GM23248 (cell line): ENCODE measurements at places on chromosomes 16 and 17. TPM values are rescaled to one million over a fixed set of nuclear protein-coding genes. Genes with fewer than 3 reads are reported as not detected.

Gene ASIC2
- total RNA-seq, result under 0.01 TPM in 1 of 2 replicates, not detected in the other

Gene XYLT2
- 43.6 and 70.1 TPM in 2 replicates for total RNA-seq

Gene KLHL10
- total RNA-seq, result 2.3 TPM in 1 of 2 replicates, not detected in the other

Gene NPLOC4
- 62.9 and 64.6 TPM in 2 replicates for total RNA-seq

Gene ATP1B2
- not detected in 2 replicates for total RNA-seq

DNA sequence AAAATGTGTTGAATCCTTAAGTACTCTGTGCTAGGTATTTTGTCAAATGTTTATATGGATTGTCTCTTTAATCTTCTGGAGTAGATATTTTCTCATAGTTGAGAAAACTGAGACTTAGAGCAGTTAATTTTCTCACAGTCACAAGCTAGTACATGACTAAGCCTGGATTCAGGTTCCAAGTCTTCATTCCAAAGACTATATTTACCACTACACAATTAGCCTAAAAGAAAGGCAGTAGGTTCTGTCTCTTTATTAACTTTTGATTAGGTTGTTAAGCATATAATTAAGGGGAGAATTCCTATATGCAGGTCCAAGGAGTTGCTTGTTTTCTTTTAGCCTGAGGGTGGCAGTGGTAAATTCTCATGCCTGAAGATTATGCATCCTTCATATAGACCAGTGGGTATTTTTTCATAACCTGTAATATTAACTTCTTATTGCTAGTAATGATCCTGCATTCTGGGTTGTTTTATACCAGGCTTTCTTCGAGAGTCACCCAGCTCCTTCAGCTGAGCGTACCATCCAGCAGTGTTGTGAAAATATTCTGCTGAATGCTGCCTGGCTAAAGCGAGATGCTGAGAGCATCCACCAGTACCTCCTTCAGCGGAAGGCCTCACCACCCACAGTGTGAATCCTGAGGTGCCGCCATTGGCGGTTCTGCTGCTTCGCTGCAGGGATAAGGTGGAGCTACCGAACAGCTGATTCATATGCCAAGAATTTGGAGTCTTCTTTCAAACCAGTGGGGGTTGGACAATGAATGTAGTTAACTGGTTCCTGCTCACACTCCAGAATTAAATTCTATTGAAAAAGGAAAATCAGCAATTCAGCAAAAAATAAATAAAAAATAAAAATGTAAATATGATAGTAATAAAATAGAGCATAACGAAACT is 28.2 kb upstream of the KPNB1 start:
- DNase-seq, result peak; percentile 97
- H3K27me3 ChIP-seq, result no peaks in the 10 kb centered on the region
- H3K36me3 ChIP-seq, result peaks cover 30% of the 10 kb centered on the region
- H3K4me1 ChIP-seq, result peaks cover 36% of the 10 kb centered on the region
- peak overlapping the region; percentile 51 for H3K4me3 ChIP-seq

GRCh38 chr17:61208301-61209105 is 191.1 kb upstream of the TBX2 start:
- 0 out of 2 replicates have a peak, but pooled peaks cover 9% of the 10 kb centered on the region for H3K4me1 ChIP-seq
- H3K36me3 ChIP-seq, result no peaks in the 10 kb centered on the region
- peak overlapping the region; percentile 65 for H3K4me3 ChIP-seq
- no peaks in the 10 kb centered on the region for H3K27me3 ChIP-seq
- DNase-seq, result peak; percentile 53

DNA sequence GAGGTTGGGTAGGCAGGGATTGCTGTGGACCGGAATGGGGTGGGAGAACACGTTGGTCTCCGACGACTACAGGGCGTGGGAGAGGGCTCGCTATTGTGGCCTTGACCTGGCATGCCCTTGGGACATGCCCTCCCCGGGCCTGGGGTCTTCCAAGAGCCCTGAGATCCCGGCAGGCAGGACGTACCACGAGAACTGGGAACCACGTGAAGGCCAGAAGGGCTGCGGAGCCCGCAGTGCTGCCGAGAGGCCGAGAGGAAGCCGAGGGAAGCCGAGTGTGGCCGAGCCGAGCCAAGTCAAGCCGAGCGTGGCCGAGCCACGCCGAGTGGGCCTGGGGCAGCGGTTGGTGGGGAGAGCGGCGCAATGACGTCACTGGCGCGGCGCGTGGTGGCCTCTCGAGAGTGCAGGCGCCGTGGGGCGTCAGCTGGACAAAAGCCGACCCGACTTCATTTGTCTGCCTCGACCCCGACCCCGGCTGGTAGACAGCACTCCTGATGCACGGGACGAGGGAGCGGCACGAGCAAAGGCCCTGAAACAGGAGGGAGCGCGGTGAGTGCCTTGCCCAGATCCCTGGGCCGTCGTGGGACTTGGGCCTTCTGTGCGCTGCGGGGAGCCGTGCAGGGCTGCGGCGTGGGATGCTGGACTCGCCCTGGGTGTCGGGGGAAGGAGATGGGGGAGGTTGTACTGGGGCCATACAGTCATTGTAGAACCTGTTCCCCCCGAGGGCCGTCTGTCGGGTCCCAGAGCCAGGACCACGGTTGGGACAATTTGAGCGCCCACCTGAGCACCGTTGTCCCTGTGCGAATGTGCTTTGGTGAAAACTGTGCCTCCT is 6.6 kb downstream of the SOCS1 start:
- no peaks in the 10 kb centered on the region for H3K36me3 ChIP-seq
- DNase-seq, result no peak
- no peak overlapping the region for H3K4me3 ChIP-seq
- H3K27me3 ChIP-seq, result no peaks in the 10 kb centered on the region
- H3K4me1 ChIP-seq, result no peaks in the 10 kb centered on the region

GRCh38 chr16:77067900-77068299 is 123.1 kb upstream of the MON1B start:
- no peak for DNase-seq
- no peak overlapping the region for H3K4me3 ChIP-seq
- H3K4me1 ChIP-seq, result no peaks in the 10 kb centered on the region
- H3K36me3 ChIP-seq, result no peaks in the 10 kb centered on the region

GRCh38 chr16:28913946-28914724 is 10.9 kb downstream of the RABEP2 start:
- H3K27ac ChIP-seq, result no peak overlapping the region
- no peaks in the 10 kb centered on the region for H3K27me3 ChIP-seq
- H3K4me3 ChIP-seq, result no peak overlapping the region
- H3K4me1 ChIP-seq, result no peaks in the 10 kb centered on the region
- DNase-seq, result no peak

GRCh38 chr16:4510747-4511426 is 27.7 kb downstream of the CDIP1 start:
- no peaks in the 10 kb centered on the region for H3K27me3 ChIP-seq
- H3K4me3 ChIP-seq, result no peak overlapping the region
- no peaks in the 10 kb centered on the region for H3K4me1 ChIP-seq
- H3K36me3 ChIP-seq, result 0 out of 2 replicates have a peak, but pooled peaks cover 4% of the 10 kb centered on the region
- H3K27ac ChIP-seq, result no peak overlapping the region
- no peak for DNase-seq

DNA sequence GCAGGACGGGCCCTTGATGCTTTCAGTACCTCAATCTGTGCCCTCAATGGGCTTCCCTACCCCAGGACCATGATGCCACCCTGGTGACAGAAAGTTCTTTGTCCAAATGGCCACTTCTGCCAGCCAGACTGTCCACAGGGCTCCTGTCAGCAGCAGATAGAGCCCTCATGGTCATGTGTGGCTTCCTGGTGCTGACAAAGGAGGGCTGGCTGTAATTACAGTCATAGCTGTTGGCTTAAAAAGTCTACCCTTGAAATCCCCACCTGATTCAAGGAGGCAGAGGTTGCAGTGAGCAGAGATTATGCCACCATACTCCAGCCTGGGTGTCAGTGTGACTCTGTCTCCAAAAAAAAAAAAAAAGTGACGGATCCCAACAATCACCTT is 3.3 kb downstream of the TRPV2 start:
- H3K4me1 ChIP-seq, result peaks cover 36% of the 10 kb centered on the region
- H3K36me3 ChIP-seq, result no peaks in the 10 kb centered on the region
- DNase-seq, result peak; percentile 41
- H3K4me3 ChIP-seq, result no peak overlapping the region
- H3K27ac ChIP-seq, result peak overlapping the region; percentile 91
- H3K27me3 ChIP-seq, result no peaks in the 10 kb centered on the region

- no peak overlapping the region for H3K4me3 ChIP-seq
- DNase-seq, result peak; percentile 15
- H3K27me3 ChIP-seq, result no peaks in the 10 kb centered on the region
- H3K4me1 ChIP-seq, result peaks cover 5% of the 10 kb centered on the region; the same call in 1 of the 2 replicates
These were observed 83.2 kb upstream of the C17orf78 start for GRCh38 chr17:37292429-37293139.

GRCh38 chr17:79041723-79042420 is 17.9 kb downstream of the C1QTNF1 start:
- peak overlapping the region; percentile 44 for H3K27ac ChIP-seq
- H3K4me3 ChIP-seq, result no peak overlapping the region
- DNase-seq, result peak; percentile 58
- no peaks in the 10 kb centered on the region for H3K27me3 ChIP-seq

DNA sequence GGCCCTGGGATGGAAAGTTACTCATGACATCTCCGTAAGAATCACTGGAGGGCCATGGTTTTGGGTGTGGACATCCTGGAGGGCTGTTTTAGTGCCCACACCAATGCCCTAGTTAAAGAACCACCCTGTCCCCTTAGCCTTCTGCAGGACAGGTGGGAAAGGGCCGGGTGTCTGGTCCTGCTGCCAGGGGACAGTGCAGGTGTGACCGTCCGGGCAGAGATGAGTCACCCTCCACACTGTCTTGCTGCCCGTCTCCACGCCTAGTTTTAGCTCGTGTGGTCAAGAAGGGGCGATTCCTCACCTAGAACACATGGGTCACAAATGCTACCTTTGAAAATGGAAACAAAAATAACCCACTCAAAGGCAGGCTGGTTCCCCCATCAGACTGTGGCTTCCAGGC is 17.0 kb downstream of the CEP295NL start:
- peaks cover 28% of the 10 kb centered on the region for H3K4me1 ChIP-seq

- no peak overlapping the region for H3K4me3 ChIP-seq
- no peaks in the 10 kb centered on the region for H3K36me3 ChIP-seq
- no peaks in the 10 kb centered on the region; the same call in 1 of the 2 replicates for H3K27me3 ChIP-seq
- H3K27ac ChIP-seq, result no peak overlapping the region
- peak; percentile 33 for DNase-seq
- peaks cover 16% of the 10 kb centered on the region for H3K4me1 ChIP-seq
These were observed 7.9 kb downstream of the PLLP start for GRCh38 chr16:57276596-57276995.

DNA sequence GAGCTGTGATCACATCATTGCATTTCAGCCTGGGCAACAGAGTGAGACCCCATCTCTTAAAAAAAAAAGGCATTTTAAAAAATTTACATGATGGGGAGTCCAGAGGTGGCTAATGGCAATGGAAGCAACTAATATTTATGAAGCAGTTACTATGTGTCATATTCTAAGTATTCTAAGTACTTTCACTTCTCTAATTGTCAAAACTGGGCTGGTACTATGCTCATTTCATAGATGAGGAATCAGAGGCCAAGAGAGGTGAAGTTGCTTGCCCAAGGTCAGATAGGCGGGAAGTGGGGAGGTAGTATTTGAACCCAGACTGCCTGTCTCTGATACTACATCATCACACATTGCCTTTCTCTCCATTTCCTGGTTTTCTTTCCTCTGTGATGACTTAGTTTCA is 50.7 kb downstream of the SLC5A11 start:
- no peaks in the 10 kb centered on the region for H3K4me1 ChIP-seq
- no peaks in the 10 kb centered on the region; the same call in 1 of the 2 replicates for H3K27me3 ChIP-seq
- no peak for DNase-seq
- H3K4me3 ChIP-seq, result no peak overlapping the region

GRCh38 chr16:30184891-30185682 is 1.7 kb downstream of the CORO1A start:
- no peak for DNase-seq
- H3K4me3 ChIP-seq, result no peak overlapping the region
- no peaks in the 10 kb centered on the region for H3K27me3 ChIP-seq
- no peaks in the 10 kb centered on the region for H3K4me1 ChIP-seq
- H3K36me3 ChIP-seq, result no peaks in the 10 kb centered on the region

GRCh38 chr16:84278968-84279367 is 15.7 kb upstream of the WFDC1 start:
- no peak overlapping the region for H3K4me3 ChIP-seq
- no peak for DNase-seq
- no peaks in the 10 kb centered on the region; the same call in 1 of the 2 replicates for H3K27me3 ChIP-seq
- no peaks in the 10 kb centered on the region for H3K36me3 ChIP-seq

GRCh38 chr17:39541652-39542051 is 66.1 kb downstream of the NEUROD2 start:
- no peak overlapping the region for H3K4me3 ChIP-seq
- no peaks in the 10 kb centered on the region for H3K4me1 ChIP-seq
- no peaks in the 10 kb centered on the region for H3K27me3 ChIP-seq
- H3K36me3 ChIP-seq, result no peaks in the 10 kb centered on the region

GRCh38 chr16:23676924-23677480 is 1.7 kb upstream of the PLK1 start:
- H3K4me3 ChIP-seq, result no peak overlapping the region
- H3K27me3 ChIP-seq, result no peaks in the 10 kb centered on the region
- peak overlapping the region; percentile 39 for H3K27ac ChIP-seq
- DNase-seq, result peak; percentile 75
- H3K36me3 ChIP-seq, result peaks cover 4% of the 10 kb centered on the region; the same call in 1 of the 2 replicates

- no peak for DNase-seq
- H3K4me3 ChIP-seq, result no peak overlapping the region
- H3K27ac ChIP-seq, result no peak overlapping the region
- peaks cover 65% of the 10 kb centered on the region for H3K27me3 ChIP-seq
These were observed 49.2 kb downstream of the IRF8 start for GRCh38 chr16:85948138-85948509.

DNA sequence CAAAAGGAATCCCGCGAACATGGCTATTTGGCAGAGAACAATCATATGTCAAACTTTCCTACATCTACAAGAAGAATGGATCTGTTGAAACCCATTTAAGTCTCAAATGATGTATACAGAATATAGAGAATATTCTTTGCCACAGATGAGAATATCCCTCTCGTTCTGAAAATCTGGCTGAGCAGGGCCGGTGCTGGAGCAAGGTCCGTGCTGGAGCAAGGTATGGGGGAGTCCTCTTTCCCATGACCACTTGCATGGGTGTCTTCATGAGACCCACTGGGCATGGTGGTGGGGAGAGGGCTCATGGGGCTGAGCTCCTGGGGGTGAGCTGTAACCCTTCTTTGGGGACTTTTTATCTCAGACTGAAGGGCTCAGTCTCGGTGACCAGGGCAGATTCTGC is 440.9 kb downstream of the SOX9 start:
- H3K36me3 ChIP-seq, result no peaks in the 10 kb centered on the region
- no peak for DNase-seq
- no peak overlapping the region for H3K4me3 ChIP-seq
- no peak overlapping the region for H3K27ac ChIP-seq
- H3K4me1 ChIP-seq, result no peaks in the 10 kb centered on the region

DNA sequence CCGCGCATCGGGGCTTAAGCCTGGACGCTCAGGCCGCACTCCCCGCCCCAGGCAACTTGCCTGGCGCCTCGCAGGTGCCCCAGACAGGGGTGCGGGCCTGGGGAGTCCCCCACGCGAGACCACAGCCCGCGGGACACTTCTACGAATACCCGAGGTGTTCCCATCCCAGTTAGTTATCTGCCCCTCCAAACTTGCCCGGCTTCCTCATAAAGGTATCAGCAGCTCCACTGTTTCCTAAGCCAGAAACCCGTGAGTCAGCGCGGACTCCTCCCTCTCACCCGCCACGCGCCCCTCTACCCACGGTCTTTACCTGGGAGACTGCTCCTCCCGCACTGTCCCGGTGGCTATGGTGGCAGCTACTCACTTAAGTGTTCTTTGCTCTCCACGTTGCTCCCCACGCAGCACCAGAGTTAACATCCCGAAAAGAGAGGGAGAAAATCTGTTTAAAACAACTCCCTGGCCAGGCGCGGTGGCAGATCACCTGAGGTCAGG is 1.0 kb upstream of the CREBBP start:
- no peaks in the 10 kb centered on the region for H3K27me3 ChIP-seq
- no peaks in the 10 kb centered on the region for H3K36me3 ChIP-seq
- H3K27ac ChIP-seq, result no peak overlapping the region
- H3K4me3 ChIP-seq, result peak overlapping the region; percentile 76
